ENCODE measurements at places on chromosomes 7 and 10.

- peak; percentile 69 for DNase-seq
These were observed 197.1 kb upstream of the CXCL12 start for GRCh38 chr10:44581996-44582395.

DNA sequence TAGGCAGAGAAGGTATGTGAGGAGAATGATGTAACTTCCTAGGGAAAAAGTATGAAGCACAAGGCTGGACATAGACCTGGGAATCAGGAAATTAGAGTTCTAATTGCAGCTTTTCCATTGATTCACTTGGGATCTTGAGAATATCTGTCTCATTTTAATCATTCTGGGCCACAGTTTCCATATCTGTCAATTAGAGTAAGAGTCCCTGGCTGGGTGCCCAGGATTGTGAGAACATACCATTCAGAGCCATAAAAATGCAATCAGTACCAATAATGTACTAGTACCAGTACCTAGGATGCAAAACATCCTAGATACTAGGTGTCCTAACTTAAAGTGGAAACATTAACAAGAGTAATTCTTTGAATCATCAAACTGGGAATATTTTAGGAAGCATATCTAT lies 29.6 kb downstream of the CAV1 start:
- no peak for DNase-seq

GRCh38 chr10:82768040-82768439 lies 893.0 kb downstream of the NRG3 start:
- DNase-seq, result no peak

GRCh38 chr7:152896217-152896616 lies 136.7 kb downstream of the ACTR3B start:
- no peak for DNase-seq

- DNase-seq, result no peak
These were observed 553 bp downstream of the TSPAN15 start for GRCh38 chr10:69451784-69452251.

DNA sequence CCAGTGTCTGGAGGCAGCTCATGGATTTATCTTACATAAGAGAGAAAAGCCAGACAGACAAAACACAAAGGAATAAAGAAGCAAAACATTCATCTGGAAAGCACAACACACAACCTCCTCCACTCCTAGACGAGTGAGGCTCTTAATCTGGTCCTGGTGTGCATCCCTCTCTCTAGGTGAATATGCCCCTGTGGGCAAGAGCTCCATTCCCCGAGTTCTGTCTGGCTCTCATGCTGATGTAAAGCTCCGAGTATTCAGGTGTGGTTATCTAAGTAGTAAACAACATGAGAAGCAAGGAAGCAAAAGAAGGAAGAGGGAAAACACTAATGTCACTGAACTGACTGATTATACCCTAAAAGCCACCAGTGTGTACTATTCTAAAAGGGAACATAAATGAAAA lies 47.9 kb upstream of the FEZF1 start:
- DNase-seq, result no peak

Measured in RPMI7951 (cell line).